ENCODE measurements at places on chromosomes 5 and 9.
A peak's percentile ranks its signal among the peaks of the same experiment; 100 is the strongest.

- DNase-seq: peak; percentile 38
Observed at GRCh38 chr5:34735491-34736426, 79.6 kb downstream of the RAI14 start.

DNA sequence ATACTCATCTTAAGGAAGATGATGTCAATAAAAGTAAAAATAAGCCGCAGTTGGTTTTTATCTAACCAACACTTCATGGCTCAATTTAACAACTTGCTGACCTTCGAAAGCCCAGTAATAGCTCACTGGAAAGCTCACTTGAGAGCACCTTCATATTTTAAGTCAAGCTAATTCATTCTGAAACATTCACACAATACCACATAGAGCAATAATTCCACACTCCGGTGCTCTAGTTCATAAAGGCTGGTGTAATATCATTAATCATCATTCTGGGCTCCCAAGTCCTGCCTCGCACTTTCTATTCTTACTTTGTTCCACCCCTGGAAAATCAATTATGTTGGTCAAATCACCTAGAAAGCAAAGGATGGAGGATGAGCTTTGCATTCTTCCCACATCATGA is 74.4 kb downstream of the ELAVL2 start:
- DNase-seq: no peak

DNA sequence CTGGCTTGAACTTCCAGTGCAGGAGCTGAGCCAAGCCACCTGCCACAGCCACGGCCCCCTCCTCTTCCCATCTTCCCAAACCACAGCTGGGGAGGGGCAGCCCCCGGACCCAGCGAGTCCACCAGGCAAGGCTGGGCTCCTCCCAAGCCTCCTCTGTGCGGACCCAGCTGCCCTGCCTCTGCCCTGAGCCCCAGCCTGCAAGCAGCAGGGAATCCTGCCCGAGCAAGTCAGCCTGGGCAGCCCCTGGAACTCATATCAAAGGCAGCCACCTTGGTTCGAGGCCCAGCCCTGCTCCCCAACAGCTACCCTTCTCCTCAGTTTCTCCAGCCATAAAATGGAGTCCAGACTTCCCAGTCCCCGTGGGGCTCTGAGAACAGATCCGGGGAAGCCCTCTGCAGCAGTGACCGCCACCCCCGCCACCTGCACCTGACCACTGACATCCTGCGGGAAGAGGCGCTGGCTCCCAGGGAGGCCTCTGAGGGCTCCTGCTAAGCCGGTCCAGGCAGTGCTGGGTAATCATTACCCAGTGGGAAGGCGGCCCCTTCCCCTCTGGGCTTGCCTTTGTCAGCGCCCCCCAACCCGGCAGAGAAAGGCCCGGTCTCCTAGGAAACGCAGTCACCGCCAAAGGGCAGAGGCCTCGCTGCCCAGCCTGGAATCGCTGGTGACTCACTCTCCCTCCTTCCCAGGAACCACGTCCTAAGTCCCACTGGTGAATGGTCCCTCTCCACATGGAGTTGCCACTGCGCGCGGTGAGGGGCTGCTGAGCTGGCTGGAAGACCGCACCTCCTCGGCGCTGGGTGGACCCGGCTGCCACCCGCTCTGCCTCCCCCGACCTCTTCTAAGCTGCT is 1.5 kb downstream of the VAV2 start:
- no peak for DNase-seq

DNA sequence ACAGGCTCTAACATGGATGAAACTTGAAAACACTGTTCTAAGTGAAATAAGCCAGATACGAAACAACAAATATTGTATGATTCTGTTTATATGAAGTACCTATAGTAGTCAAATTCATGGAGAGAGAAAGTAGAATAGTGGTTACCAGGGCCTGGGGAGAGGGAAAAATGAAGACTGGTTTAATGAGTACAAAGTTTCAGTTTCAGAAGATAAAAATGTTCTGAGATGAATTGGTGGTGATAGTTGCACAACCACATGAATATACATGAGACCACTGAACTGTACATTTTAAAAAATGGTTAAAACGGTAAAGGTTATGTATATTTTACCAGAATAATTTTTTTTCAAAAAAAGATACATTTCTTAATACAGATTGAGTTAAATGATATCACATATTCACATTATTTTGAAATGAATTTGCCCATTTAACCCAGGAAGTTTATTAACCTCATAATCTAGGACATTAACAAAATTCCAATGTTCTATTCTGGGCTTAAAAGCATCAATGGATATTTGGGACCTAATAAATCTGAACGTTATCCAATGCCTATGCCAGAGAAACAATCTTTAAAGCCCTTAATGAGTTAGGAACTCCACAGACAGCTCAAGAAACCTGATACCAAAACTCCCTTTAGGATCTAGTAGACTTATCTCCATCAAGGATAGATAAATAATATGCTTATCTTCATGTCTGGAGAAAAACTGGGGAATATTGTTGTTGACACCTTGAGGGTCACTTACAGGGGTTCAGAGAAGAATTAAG is 521.3 kb downstream of the EFNA5 start:
- no peak for DNase-seq

GRCh38 chr5:133334796-133335639 is 277.3 kb downstream of the FSTL4 start:
- no peak for DNase-seq

GRCh38 chr9:120710110-120710981 is 3.9 kb downstream of the MEGF9 start:
- DNase-seq: no peak

GRCh38 chr5:107268241-107268640 is 402.5 kb downstream of the EFNA5 start:
- DNase-seq: no peak

GRCh38 chr5:17269201-17269600 is 51.8 kb downstream of the BASP1 start:
- no peak for DNase-seq

DNA sequence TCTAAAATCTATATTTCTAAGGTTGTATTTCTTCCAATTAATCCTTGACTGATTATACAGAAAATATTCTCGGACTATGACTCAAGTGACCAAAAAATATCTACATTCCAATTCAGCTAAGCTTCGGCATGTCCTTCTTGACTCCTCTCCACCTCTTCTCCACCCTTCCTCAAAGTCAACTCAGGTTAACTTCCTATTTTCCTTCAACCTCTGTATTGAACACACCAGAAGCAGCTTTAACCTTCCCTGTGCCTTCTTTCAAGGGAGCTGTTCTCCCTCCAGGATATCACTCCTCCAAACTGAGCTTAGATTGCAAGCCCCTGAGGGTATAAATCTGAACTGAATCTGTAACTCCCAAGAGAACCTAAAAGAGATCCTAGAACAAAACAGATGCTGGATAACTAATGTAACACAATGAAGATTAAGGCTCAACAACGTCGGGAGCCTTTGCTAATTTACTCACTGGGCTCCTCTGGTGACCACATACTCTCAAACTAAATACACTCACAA is 1.1 kb downstream of the SLCO4C1 start:
- no peak for DNase-seq

GRCh38 chr5:141807732-141808131 is 70.5 kb downstream of the PCDH1 start:
- DNase-seq: no peak
